ENCODE measurements at places on chromosomes 12 and 14.

- no peak for DNase-seq
Measured at GRCh38 chr12:96228566-96229248, 34.5 kb downstream of the ELK3 start.

GRCh38 chr12:131091413-131091975 is 137.8 kb downstream of the ADGRD1 start:
- peak; percentile 45 for DNase-seq

DNA sequence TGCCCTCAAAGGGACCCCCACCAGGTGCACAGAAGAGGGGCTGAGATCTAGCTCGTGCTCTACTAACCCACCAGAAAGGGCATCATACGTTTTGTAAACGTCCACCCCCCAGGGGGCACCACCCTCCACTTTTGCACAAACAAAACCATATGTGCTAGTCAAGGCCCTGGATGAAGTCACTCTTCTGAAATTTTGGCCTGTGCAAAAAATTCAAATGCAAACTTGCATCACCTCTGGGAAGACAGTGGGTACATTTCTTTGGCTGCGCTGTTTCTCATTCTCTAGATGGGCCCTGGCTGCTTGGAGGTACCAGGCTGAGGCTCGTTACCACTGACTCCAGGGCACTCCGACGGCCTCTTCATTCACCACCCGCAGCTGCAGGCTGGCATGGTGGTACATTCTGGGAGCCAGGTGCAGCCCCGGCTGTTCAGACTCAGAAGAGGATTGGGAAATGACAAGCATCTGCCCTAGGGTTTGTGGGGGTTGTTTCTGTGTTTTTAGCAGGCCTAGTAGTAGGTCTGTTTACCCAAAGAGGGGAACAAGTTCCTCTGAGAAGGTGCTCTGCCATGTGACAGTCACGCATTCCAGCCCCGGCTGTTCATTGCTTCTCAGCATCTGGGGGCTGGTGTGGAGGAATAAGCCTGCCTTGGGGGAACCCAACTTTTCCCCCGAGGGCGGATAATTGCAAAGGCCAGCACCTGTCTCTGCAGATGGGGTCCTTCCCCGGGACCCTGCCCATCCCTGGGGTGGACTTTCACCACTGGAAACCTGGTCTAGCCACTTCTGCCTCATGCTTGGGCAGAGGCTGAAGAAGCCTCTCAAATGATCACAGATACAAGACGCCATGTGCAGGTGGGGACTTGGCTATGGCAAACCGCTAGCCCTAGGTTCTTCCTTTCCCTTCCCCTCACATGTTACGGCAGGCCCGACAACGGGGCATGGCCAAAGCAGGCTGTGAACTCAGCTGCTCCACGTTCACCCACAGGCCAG is 147.6 kb downstream of the DPF3 start:
- no peak for DNase-seq

- no peak for DNase-seq
Measured at GRCh38 chr14:70987041-70987440, 79.8 kb downstream of the PCNX1 start.

- no peak for DNase-seq
Measured at GRCh38 chr12:109461846-109462756, 15.0 kb downstream of the KCTD10 start.

GRCh38 chr14:103198131-103199105 is 75.2 kb downstream of the TNFAIP2 start:
- DNase-seq, result no peak

- DNase-seq, result no peak
Measured at GRCh38 chr14:22502007-22502406, 87.0 kb downstream of the DAD1 start.

- no peak for DNase-seq
Measured at GRCh38 chr12:20445687-20446086, 77.3 kb downstream of the PDE3A start.

DNA sequence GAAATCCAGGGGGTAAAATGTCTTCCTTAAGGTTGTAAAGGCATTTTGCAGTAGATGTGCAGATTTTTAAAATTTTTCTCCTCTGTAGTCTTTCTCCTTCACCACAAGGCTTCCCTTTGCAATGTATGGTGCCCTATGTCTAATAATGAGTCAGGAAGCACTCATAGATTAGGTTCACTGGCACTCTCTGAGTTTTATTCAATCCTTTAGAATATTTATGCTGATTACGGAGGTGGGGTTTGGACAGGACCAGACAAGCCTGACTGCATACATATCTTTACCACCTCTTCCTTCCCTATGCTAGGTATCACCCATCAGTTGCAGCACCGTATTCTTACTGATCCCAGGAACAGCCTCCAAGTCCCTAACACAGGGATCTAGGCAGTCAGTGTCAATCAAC is 99.5 kb downstream of the NEDD1 start:
- DNase-seq, result no peak

GRCh38 chr12:130480887-130481286 is 143.2 kb downstream of the PIWIL1 start:
- no peak for DNase-seq

DNA sequence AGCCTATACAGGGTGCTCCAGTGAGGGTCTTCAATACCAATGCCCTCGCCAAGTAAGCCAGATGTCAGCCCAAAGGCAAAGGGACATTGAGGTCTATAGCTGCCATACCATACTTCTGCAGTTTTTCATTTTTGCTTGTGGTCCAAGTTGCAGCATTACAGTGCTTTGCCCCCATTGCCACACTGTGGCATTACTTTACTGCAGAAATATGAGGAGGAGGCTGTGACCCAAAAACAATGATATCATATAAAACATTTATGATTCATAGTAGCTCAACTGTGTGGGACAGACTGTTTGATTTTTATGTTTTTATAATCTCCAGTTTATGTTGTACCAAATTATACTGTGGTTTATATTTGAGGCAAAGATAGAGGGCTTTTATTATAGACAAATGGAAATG is 64.1 kb downstream of the KIAA0586 start:
- no peak for DNase-seq

- DNase-seq, result no peak
Measured at GRCh38 chr12:9758119-9758518, 2.6 kb downstream of the CD69 start.

DNA sequence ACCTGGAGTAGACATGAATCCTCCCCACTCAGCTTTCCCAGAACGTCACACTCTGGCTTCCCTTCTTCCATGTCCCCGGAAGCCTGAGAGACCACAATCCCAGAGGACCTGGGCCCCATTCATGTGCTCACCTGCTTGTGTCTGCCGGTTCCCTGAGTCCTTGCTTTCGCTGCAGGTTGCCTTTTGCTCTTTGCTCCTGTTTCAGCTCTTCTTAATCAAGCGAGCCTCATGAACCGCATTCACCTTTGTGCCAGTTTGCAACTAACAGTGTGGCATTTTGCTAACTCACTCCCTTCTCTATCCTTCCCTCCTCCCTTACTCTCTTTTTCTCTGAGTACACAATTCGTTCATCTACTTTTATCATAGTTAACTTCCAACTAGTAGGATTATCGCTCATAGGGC is 23.1 kb downstream of the ENTPD5 start:
- DNase-seq, result no peak

GRCh38 chr12:8572507-8572906 is 31.8 kb upstream of the CLEC4E start:
- no peak for DNase-seq

- no peak for DNase-seq
Measured at GRCh38 chr14:33369972-33370371, 431.3 kb downstream of the NPAS3 start.

GRCh38 chr14:105153739-105154475 is 14.7 kb downstream of the JAG2 start:
- no peak for DNase-seq

- no peak for DNase-seq
Measured at GRCh38 chr12:25074954-25075353, 120.0 kb downstream of the DNAI7 start.

DNA sequence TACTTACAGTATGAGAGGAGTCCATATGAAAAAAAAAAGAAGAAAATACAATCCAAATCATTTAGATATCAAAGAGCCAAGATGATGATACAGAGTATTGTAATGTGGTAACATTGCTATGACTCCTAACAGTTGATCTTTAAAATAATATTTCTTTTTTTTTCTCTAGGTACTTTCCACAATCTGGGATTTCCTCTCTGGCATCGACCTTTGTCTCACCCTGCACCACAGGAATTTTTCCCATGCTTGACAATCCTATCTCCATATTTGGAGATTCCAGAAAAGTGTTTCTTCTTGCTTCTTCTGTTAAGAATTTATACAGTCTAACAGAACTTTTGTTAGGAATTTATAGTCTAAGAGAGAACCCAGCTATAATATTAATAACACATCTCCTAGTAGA is 184.4 kb downstream of the ITPR2 start:
- no peak for DNase-seq

DNA sequence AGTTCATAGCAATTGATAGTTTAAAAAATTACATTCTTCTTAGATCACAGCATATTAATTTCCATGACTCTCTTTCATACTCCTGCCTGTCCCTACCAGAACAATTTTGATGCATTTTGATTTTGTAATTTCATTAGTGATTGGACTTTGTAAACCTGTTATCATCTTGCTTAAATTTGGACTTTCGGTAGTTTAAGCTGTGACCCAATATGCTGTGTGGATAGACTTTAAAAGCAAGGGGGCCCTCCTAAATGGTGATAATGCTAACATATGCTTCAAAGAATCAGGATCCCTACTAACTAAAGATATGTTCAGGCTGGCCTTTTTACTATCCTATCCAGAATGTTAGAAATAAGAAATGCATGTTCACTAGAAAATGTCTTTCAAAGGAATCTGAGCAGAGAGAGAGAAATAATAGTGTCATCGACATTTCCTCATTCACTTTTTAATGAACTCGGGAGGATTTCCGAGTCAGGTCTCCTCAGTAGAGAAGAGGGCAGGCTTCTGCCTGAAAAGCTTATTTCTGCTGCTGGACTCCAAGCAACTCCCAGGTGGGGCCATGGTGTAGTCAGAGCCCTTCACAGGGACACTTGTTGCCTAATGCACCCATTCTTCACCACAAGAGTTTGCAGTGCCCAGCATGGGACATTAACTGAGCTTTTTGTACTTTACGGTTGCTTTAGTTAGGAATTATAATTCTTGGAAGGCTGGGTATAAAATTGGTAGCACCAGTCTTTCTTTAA is 16.7 kb downstream of the SLC38A4 start:
- DNase-seq, result no peak

GRCh38 chr14:68349900-68350629 is 442.8 kb downstream of the ZFP36L1 start:
- DNase-seq, result no peak

DNA sequence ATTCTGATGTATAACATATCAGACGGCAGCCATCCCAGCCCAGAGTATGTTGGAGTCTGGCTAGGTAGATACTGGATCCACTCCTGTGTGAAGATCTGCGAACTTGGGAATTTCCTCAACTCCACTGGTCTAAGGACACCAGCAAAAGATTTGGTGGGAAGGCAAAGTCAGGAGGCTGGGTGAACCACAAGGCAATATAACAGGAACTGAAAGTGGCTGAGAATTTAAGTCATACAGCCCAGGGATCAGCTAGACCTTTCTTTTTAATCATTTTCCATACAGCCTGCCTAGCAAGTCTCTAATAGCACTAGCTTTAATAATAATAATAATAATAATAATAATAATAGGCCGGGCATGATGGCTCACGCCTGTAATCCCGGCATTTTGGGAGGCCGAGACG is 34.8 kb downstream of the BRAP start:
- no peak for DNase-seq

GRCh38 chr12:116121453-116121871 is 156.0 kb downstream of the MED13L start:
- DNase-seq, result no peak

DNA sequence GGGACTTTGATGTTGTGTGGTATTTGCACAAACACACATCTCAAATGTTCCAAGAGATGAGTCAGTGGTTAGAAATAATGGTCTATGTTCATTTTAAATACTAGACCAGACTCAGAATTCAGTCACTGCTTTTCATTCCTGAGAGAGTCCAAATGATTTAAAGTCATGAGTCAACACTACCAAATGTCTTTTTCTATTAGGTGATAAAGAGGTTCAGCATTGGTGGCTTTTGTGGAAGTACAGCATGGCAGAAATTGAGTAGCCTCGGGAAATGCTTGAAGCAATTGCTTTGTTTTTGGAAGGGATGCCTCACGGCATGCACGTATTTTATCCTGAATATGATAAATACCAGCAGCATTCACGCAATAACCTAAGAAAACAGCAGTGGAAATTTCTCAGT is 115.7 kb downstream of the DIO2 start:
- DNase-seq, result no peak

DNA sequence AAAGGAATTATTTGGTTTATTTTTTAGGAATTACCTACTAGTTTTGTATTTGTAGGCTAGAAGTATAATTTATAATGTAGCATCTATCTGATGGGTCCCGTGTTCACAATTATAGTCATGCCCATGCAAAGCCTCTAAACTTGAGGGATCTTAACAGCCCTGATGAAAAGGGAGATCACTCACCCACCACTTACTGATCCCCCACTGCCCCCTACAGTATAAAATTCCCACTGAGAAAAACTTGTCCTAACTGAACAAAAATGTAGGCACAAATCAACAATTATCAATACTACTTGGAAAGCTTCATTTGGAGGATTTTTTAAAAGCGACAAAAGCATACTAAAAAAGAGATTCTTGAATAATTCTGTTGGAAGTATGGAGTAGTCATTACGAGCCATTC is 21.0 kb downstream of the WIF1 start:
- no peak for DNase-seq

- no peak for DNase-seq
Measured at GRCh38 chr12:88418856-88419497, 161.3 kb downstream of the KITLG start.

GRCh38 chr14:35403603-35404448 is 723 bp downstream of the NFKBIA start:
- DNase-seq, result peak; percentile 91

- no peak for DNase-seq
Measured at GRCh38 chr12:113087193-113087592, 30.7 kb downstream of the DTX1 start.

DNA sequence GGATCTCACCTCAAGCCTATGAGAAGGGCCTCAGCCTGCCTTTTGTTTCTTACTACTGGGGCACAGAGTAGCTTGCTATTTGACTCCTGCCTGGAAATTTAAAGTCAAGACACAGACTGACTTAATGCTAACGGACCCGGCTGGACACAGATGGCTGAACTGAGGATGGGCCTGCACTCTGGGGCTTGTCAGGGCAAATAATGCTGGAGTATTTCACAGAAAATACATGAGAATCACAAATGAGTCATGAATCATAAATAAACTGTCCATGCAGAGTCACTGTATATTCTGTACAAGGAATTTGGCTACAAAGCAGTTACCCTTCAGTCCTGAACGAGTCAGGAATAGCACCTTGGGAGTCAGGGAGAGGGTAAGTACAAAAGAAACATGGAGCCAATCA is 683.2 kb upstream of the FOXG1 start:
- DNase-seq, result no peak

Data from stimulated activated CD8-positive, alpha-beta memory T cell treated with anti-CD3 and anti-CD28 coated beads, Interleukin-15, amount 100 ng/mL, for 48 hours (primary cell).